ENCODE measurements at places on chromosomes 11 and 22. TPM values are rescaled to one million over a fixed set of nuclear protein-coding genes. Genes with fewer than 3 reads are reported as not detected.

The MN1 gene
- total RNA-seq = not detected

DNA sequence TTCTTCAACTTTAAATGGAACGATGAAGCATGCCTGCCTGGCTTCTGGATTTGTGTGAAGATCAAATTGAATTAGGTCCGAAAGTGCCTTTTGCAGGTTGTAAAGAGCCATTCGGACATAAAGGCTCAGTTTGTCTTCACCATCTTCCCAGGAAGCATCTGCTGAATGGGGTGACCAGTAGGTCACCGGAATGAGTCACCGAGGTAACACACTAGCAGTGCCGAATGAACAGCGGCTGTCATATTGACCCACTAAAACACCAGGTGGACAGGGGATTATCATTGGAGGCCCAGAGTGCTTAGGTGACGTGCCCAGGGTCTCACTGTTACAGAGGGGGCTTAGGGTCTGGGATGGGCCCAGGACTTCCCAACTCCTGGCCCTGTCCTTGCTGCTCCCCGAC, 43.1 kb upstream of the MYH9 start:
- DNase-seq = no peak

The SOX10 gene
- total RNA-seq = not detected

- DNase-seq = no peak
These were observed 237.3 kb downstream of the BRD1 start for GRCh38 chr22:49590381-49590780.

DNA sequence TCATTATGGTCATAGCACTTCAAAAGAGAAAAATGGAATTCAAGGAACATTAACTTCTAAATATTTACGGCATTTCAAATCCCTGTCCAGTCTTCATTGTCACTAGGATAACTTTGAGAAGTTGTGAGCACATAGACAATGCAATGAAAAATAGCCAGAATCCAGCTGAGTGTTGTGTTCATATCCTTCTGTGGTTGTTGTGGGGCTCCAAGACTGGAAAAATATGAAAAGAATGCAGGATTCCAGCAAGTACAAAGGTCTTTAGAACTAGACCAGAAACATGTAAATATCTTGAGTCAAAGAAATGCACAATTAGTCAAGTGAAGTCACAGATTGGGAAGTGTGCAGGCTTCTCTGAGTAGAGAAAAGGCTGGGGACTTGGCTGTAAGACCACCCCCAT, 68.7 kb downstream of the WT1 start:
- no peak for DNase-seq

- DNase-seq = no peak
These were observed 472.2 kb downstream of the SOX6 start for GRCh38 chr11:15884141-15884540.

All from OCI-LY7 (cell line).